ENCODE measurements at places on chromosomes 16 and 17.

DNA sequence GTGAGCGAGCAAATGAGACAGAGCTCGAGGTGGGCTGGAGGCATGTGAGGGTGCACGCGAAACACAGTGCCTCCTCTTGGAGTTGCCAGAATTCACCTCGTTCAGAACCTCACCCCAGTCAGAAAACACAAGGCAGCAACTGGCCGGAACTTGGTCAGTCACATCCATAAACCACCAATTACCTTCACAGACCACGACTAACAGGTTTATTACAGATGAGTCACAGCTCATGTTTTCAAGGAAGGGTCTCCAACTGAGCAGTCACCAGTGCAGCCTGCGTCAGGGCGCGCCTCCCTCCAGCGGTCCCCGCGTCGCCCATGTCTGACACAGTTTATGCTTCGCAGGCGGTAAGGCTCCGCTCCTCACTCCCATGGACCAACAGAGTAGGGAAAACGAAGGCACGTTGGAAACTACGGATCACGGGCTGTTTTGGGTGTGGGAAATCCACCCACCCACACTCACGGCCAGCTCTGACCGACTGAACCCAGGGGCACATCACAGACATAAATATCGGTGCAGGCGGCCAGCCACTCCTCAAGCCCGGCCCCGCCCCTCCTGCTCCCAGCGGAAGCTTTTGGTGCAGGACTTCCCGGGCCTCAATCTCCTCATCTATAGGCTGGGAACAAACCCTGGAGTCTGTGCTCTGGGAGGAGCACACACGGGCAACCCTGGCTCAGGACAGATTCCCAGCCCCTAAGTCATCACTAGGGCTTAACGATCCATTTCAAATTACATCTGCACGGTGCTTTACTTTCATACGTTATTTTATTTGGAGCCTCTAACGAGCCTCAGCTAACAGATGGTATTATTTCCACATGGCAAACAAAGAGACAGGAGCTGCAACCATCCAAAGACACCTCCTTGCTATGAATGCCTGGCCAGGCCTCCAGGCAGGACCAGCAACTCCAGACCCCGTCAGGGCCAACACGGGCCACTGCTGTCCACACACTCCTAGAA is 126.3 kb downstream of the ZNF778 start:
- no peak for DNase-seq

GRCh38 chr17:42111265-42111636 is 1.3 kb downstream of the DHX58 start:
- DNase-seq = no peak

DNA sequence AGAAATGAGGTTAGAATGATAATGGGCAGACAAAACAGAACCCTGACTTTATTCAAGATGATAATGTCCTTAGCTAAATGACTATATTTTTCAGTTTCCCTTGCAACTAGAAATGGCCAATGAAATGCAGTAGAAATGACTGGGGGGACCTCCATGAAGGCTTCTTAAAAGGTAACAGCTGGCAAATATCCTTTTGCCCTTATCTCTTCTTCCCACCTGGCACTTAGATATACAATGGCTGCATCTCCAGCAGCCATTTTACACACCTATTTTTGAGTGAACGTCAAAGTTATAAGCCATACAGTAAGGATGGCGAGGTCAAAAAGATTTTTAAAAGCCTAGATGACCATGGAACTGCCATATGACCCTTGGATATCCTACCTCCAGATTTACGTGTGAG is 39.9 kb downstream of the USP32 start:
- DNase-seq = no peak

DNA sequence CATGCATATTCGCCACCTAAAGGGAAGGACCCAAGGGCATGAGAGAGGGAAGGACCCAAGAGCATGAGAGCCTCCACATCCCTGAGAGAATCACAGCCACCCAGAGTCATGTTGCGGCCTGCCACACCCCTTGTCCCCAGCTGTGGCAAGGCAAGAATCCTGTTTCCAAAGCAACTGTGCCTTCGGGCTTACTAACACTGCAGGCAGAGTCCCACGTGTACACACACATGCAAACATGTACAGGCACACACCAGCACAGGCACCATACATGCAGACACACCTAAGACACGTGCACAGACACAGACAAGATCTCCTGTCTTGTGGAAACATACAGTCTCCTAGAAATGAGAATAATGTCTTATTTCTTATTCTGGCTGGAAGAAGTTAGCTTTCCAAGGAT is 92.4 kb upstream of the CDYL2 start:
- no peak for DNase-seq

DNA sequence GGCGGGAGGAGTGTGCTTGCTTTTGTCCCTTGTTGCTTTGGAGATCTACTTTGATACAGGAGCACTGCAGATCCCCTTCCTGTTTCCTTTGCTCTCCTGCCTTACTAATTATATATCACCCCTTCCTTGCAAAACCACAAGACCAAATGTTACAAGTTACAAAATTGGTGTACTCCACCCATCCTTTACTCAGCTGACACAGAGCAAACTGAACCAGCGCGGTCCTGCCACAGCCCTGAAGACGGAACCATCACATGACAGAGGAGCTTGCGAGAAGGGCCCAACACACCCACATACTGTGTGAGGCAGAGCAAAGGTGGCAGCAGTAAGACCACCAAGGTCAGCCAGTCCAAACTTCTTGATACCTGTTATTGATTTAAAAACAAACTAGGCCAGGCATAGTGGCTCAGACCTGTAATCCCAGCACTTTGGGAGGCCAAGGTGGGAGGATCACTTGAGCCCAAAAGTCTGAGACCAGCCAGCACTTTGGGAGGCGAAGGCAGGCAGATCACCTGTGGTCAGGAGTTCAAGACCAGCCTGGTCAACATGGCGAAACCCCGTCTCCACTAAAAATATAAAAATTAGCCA is 33.2 kb downstream of the CYTH1 start:
- DNase-seq = no peak

- DNase-seq = no peak
These were observed 21.9 kb upstream of the SSTR2 start for GRCh38 chr17:73142872-73143381.

DNA sequence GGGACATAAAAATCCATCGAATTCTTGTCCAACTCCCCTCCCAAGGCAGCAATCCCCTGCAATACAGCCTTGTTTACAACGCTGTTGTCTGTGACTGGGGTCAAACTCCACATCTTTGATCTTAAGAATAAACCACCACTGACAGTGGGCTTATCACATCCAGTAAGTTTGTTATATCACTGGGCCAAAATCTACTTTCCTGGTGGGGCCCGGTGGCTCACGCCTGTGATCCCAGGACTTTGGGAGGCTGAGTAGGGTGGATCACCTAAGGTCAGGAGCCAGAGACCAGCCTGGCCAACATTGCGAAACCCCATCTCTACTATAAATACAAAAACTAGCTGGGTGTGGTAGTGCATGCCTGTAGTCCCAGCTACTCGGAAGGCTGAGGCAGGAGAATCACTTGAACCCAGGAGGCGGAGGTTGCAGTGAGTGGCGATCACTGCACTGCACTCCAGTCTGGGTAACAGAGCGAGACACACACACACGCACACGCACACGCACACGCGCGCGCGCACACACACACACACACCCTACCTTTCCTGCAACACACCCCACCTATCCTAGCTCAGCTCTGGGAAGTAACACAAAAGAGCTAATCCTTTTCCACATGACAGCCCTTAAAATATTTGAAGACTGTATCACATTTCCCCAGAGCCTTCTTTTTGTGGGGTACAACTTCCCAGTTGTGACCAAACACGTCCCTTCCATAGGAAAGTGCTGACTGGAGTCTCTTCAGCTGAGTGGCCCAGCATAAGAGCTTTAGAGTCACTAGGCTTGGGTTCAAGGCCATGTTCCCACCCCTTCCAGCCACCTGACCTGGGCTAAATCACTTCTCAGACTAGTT is 20.9 kb upstream of the ABCC1 start:
- DNase-seq = no peak

- no peak for DNase-seq
These were observed 21.2 kb downstream of the SOCS3 start for GRCh38 chr17:78338486-78339259.

- DNase-seq = no peak
These were observed 51.7 kb downstream of the RPH3AL start for GRCh38 chr17:300881-301280.

GRCh38 chr17:6749519-6749918 is 6.3 kb upstream of the XAF1 start:
- DNase-seq = no peak

GRCh38 chr17:81514739-81515529 is 2.3 kb upstream of the ACTG1 start:
- peak; percentile 78 for DNase-seq

DNA sequence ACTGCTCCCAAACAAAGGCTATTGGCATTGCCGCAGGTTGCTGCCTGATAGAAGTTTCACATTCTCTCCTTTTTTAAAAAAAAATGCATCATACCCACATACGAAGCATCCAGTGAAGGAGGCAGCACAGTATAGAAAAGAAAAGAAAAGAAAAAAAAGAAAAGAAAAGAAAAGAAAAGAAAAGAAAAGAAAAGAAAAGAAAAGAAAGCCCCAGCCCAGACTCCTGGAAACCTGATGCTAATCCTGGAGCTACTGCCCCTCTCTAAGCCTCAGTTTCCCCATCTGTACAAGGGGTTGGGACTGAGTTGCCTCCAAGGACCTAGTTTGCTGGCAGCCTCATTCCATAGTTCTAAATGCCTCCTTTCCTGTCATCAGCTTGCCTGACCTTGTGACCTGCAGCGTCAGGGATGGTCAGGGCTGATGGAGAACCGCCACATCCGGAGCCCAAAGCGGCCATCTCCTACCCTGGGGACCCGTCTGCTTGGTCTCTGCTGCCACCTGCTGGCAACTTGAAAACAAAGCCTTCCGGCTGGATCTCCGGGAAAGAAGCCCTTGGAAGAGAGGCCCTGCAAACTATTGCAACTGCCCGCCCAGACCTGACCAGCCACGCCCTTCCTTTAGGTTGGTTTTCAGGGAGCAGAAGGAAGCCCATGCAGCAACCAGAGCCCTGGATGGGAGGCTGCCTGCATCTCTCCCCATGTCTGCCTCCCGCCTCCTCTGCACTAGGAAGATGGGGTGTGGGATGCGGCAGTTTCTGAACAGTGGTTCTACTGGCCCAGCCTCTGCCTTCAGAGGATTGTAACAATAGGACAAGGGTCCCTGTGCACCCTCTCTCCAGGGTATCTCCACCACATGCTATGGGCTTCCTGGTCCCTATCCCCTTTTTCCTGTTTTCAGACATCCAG is 13.0 kb downstream of the AIPL1 start:
- DNase-seq = peak; percentile 75

DNA sequence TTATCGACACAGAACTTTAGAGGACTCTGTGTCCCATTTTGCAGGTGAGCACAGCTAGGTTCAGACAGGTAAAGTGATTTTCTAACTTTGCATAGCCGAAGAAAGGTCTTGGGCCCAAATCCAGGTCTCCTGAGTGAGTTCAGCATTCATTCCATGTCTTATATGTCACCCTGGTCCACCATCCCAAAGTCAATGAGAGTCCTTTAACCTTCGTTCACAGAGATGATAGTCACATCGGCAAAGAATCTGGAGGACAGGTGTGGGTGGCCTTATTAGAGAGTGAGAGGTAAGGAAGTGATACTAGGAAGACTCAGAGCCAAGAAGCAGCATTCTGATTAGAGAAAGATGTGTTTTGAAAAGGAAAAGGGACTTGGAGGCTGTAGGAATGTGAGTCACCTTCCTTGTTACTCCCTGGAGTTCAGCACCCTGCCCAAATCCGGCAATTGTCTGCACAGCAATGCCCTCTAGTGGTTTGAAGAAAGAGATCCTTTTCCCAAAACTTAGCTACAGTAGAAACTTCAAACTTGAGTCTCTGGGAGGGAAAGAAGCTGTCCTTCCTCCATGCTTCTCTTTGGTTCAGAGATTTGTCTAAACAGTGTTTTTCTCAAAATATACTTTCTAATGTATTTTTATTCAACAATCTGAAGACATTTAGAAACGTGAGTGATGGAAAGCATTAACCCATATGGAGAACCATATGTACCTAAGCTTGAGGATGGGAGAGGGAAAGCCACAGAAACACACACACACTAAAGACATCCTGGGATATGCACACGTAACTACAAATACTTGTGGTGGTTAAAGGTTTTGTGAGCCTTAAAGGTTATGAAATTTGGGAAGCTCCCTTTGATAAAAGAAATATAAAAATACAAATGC is 96.4 kb upstream of the SHISA6 start:
- no peak for DNase-seq

DNA sequence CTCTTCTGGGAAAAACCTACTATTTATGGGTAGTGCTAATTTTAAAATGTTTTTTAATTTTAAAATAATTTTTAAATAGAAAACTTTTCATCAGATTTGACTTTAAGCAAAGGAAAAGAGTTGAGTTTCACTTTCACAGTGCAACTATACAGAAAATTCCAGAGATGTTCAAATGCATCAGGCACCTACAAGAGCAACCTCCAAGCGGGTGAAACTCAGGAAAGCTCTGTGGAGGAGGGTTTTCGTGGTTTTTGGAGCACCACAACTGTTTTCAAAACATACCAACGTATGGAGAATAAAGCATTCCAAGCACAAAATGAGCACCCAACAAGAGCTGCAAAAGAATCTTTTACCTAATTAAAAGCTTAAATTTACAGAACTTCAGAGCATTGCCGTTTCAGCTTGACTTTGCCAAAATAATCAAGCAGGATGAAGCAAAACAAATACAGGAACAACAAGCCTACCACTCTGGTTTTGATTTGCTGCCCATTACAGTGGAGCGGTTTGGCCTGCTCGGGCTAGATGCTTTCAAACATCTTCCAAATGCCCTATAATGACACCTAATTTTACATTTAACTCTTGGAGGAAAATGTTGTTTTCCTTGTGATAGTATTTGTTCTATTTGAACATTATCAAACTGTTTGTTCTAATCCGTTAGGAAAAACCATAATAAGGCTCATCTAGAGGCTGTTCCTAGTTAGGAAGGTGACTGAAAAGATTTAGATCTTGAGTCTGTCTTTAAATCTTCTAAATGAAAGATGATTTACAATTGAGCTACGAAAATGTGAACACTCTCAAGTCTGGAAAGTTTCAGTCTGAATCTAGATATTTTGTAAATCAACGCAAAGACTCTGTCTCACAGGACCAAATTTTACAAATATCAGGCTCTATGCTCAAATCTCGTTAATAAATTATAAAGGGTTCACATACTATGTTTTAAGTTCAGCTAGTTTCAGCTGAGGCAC is 34.5 kb downstream of the NACA2 start:
- no peak for DNase-seq

DNA sequence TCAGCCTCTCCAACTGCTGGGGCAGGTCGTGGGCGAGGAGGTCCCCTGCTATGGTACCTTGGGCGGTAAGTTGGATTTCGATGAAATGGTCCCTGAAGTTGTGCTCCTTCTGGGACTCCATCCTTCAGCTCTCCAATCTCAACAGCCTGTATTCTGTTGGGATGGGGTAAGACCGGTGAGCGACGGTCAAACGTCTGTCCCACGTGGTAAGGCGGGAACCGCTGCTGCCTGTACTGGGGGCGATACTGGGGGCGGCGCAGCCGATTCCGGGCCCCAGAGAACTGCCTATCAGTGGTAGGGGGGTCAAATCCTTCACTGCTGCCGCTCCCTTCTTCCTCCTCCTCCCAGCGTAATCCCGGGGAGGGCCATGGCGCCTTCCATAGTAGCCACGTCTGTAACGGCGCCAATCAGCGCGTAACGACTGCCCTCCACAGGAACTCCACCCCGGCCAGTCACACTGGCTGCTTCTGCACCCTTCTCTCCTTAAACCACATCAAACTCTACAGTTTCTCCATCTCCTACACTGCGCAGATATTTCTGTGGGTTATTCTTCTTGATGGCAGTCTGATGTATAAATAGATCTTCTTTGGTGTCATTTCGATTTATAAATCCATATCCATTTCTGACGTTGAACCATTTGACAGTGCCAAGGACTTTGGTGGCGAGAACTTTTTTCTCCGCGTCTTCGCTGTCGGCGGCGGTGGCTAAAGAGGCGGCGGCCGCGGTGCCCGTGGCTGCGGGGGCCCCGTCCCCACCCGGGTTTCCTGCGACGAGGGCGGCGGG is 41.1 kb downstream of the AHSP start:
- DNase-seq = peak; percentile 15

All from left kidney (tissue), 8 donors.